Natural killer cell (primary cell): ENCODE measurements at places on chromosomes 3 and 15. TPM values are rescaled to one million over a fixed set of nuclear protein-coding genes. Genes with fewer than 3 reads are reported as not detected.

Gene CHAC1
- 1.1 TPM for total RNA-seq

GRCh38 chr3:122314228-122314876 is 10.7 kb upstream of the CSTA start:
- H3K36me3 ChIP-seq: no peaks in the 10 kb centered on the region
- no peak overlapping the region for H3K4me3 ChIP-seq
- no peak overlapping the region for H3K27ac ChIP-seq
- no peaks in the 10 kb centered on the region for H3K4me1 ChIP-seq
- no peaks in the 10 kb centered on the region for H3K27me3 ChIP-seq

DNA sequence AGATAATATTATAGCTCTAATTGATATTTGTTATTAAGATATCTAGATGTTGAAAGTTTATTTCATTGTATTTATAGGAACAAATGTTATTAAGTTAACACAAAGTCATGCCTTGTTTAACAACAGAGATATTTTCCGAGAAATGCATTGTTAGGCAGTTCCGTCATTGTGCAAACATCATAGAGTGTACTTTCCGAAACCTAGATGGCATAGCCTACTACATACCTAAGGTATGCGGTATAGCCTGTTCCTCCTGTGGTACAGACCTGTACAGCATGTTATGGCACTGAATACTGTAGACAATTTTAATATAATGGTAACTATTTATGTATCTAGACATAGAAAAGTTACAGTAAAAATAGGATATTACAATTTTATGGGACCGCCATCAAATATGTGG is 114.3 kb downstream of the NAALADL2 start:
- no peaks in the 10 kb centered on the region for H3K36me3 ChIP-seq
- H3K27me3 ChIP-seq: no peaks in the 10 kb centered on the region
- no peak overlapping the region for H3K27ac ChIP-seq
- no peaks in the 10 kb centered on the region for H3K4me1 ChIP-seq
- DNase-seq: no peak

Gene DNAJA4
- 26.3 TPM for total RNA-seq

DNA sequence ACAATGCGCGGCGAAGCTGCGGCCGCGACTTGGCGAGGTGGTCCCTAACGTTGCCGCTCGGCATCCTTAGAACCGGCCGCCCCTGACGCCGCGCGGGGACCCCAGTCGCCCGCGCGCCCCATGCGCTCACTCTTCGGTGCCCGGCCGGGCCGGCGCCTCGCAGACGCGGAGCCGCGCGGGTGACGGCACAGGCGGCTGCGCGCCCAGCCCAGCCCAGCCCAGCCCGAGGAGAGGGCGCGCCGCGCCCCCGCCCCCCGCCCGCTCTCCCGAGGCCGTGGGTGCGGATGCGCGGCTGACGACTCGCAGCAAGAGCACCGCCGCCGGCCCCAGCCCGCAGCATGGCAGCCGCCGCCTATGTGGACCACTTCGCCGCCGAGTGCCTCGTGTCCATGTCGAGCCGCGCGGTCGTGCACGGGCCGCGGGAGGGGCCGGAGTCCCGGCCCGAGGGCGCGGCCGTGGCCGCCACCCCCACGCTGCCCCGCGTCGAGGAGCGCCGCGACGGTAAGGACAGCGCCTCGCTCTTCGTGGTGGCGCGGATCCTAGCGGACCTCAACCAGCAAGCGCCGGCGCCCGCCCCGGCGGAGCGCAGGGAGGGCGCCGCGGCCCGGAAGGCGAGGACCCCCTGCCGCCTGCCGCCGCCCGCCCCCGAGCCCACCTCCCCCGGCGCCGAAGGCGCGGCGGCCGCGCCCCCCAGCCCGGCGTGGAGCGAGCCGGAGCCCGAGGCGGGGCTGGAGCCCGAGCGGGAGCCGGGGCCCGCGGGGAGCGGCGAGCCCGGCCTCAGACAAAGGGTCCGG is 437 bp downstream of the KLF13 start:
- H3K27me3 ChIP-seq: no peaks in the 10 kb centered on the region
- H3K4me3 ChIP-seq: peak overlapping the region; percentile 60
- H3K36me3 ChIP-seq: no peaks in the 10 kb centered on the region
- peak overlapping the region; percentile 87 for H3K27ac ChIP-seq

Gene CEP97
- total RNA-seq: 8.5 TPM

Gene C2CD4B
- not detected for total RNA-seq

GRCh38 chr3:189756582-189757078 is 125.4 kb downstream of the TP63 start:
- no peaks in the 10 kb centered on the region for H3K27me3 ChIP-seq
- no peak for DNase-seq
- H3K4me3 ChIP-seq: no peak overlapping the region
- H3K4me1 ChIP-seq: no peaks in the 10 kb centered on the region
- H3K36me3 ChIP-seq: no peaks in the 10 kb centered on the region

DNA sequence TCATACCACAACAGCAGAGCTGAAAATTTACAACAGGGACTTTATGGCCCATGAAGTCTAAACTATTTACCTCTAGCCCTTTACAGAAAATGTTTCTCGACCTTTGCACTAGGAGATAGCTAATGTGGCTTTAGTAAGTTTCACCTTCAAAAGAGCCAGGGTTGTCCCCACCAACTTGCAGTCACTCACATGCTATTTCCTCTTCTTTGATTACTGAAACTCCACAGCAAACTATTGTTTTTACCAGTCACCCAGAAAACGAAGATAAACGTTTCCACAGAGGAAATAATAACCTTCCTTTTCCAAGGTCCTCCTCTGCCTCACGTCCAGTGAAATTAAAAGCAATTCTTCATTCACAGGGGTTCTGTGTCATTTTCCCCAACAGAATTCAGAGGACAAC is 48.2 kb downstream of the WWTR1 start:
- DNase-seq: no peak
- no peaks in the 10 kb centered on the region for H3K4me1 ChIP-seq
- no peaks in the 10 kb centered on the region for H3K27me3 ChIP-seq
- H3K36me3 ChIP-seq: no peaks in the 10 kb centered on the region
- no peak overlapping the region for H3K4me3 ChIP-seq

DNA sequence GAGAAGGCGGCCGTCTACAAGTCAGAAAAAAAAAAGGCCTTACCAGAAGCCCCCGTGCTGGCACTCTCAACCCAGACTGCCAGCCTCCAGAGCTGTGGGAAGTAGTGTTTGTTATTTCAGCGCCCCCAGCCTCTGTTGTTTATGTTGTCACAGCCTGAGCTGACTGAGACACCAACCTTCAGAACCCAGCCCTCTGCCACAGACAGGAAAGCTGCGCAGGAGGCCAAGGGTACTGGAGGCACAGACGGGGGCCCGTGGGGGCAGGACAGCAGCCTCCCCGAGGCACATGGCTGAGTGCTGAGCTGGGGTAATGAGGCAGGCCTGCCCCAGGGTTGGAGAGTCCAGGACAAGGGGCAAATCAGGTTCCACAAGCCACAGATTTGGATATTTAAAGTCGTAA is 33.7 kb downstream of the HCN4 start:
- no peaks in the 10 kb centered on the region for H3K27me3 ChIP-seq
- DNase-seq: no peak
- H3K4me1 ChIP-seq: no peaks in the 10 kb centered on the region

DNA sequence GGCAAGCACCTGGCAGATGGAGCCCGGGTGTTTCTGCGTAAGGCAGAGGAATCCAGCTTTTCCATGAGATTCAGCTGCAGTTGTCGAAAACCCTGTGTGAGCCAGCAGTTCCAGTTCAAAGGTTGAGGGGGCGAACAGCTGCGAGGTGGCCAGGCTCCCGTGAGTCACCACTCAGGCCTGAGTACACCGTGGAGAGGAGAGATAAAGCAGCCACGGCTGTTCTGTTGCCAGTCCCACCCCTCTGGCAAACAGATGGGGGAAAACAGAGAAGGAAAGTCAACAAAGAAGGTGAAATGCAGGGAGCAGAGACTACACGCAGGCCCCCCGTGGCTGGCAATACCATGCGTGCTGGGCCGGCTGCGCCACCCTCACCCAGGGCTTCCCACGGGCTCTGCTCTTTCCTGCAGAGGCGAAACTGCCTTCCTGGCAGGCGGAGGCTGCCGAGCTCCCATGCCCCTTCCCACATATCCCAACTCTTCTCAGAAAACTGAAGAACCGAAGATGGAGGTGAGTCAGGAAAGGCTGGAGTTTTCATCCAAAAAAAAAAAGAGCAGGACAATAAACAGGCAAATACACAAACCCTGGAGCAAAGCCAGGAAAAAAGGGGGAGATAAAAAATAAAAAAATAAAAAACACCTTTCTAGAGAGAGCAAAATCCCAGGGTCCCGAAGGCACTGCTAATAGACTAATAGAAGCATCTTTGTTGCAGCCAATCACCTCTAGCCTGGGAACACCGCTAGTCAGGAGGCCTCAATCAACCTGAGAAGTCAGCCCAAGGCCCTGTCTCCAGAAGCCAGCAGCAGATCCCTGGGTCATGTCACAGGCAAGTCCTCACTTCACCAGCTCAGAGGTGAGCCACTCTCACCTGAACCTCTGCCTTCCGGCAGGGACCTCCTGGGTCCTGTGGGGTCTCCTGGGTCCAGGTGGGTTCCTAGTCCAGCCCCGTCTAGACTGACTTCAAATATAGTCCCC is 37.7 kb downstream of the FAM174B start:
- no peaks in the 10 kb centered on the region for H3K36me3 ChIP-seq
- no peak for DNase-seq
- no peak overlapping the region for H3K27ac ChIP-seq

Gene P3H2
- total RNA-seq: 0.64 TPM

DNA sequence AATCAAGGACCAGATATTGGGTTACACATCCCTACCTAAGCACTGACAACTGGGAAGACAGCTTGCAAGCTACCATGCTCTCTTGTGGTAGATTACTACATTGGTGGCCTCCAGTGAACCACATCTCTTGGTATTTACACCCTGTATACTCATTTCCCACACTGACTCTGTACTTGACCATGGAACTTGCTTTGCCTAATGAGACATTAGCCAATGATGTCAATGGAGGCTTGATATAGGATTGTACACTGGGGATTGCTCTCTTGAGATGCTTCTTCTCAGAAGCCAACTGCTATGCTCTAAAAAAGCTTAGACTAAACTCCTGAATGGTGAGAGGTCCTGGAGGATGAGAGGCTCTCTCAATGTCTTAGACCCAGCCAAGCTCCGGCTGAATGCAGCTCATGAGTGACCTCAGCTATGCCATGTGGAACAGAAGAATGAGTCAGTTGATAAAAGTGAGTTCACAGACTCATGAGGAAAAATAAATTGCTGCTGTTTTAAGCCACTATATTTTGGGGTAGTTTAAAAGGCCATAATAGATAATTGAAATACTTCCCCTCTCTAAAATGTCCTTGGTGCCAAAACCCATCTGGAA is 61.5 kb upstream of the GALNT15 start:
- no peak overlapping the region for H3K27ac ChIP-seq
- H3K4me1 ChIP-seq: no peaks in the 10 kb centered on the region
- H3K4me3 ChIP-seq: no peak overlapping the region
- DNase-seq: no peak
- H3K36me3 ChIP-seq: no peaks in the 10 kb centered on the region

Gene KLHL6
- total RNA-seq: 17.3 TPM

Gene SUCNR1
- total RNA-seq: not detected

Gene ZNF445
- total RNA-seq: 15.5 TPM

Gene PLSCR2
- total RNA-seq: not detected

Gene ITIH1
- total RNA-seq: not detected

DNA sequence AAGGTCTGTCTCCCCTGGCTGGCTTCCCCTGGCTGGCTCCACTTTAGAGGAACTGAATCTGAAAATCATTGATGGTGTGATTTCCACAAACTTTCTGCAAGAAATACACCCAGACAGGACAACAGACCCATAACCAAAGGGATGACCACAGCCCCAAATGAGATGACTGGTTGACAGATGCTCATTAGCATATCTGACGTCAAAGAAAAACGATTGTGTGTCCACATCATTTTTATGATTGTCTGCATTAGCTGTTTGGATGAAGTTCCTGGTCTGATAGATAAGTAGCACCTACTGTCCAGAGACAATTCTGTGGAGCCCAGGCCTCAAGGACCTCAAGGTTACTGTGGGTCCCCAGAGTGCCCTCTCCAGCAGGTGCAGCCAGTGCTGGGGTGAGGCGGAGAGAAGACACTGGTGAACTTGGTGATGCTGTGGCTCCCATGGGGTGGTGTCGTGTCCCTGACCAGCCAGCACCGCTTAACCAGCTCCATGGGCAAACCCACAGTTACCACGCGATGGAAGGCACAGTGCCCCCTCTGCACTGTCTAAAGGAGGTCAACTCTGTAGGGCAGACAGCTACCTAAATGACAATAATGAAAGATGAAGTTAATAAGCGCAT is 127.4 kb downstream of the NSMCE3 start:
- no peak overlapping the region for H3K27ac ChIP-seq
- H3K4me3 ChIP-seq: no peak overlapping the region
- H3K27me3 ChIP-seq: no peaks in the 10 kb centered on the region
- no peaks in the 10 kb centered on the region for H3K36me3 ChIP-seq

GRCh38 chr15:52337198-52337853 is 41.7 kb upstream of the MYO5C start:
- peaks cover 23% of the 10 kb centered on the region for H3K36me3 ChIP-seq
- no peak for DNase-seq
- no peak overlapping the region for H3K4me3 ChIP-seq
- no peak overlapping the region for H3K27ac ChIP-seq
- no peaks in the 10 kb centered on the region for H3K4me1 ChIP-seq

DNA sequence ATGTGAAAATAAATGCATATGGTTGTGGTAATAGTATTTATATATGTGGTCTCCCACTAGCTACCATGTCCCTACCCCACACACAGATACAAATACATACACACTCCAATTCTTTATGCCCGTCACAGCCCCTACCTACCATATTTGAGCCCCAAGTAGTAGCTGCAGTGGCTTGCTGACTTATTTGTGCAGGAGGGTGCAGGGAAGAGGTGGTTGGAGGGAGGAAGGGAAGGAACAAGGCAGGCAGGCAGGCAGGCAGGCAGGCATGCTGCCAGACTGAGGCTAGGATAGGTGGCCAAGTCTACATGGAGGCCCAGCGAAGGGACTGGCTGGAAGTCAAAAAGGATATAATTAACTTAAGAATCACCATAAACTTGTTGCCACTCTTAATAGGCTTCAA is 82.9 kb downstream of the SCN11A start:
- H3K27me3 ChIP-seq: no peaks in the 10 kb centered on the region
- no peaks in the 10 kb centered on the region for H3K4me1 ChIP-seq
- H3K36me3 ChIP-seq: no peaks in the 10 kb centered on the region
- no peak overlapping the region for H3K27ac ChIP-seq
- no peak for DNase-seq

Gene MYO5C
- total RNA-seq: 0.82 TPM

DNA sequence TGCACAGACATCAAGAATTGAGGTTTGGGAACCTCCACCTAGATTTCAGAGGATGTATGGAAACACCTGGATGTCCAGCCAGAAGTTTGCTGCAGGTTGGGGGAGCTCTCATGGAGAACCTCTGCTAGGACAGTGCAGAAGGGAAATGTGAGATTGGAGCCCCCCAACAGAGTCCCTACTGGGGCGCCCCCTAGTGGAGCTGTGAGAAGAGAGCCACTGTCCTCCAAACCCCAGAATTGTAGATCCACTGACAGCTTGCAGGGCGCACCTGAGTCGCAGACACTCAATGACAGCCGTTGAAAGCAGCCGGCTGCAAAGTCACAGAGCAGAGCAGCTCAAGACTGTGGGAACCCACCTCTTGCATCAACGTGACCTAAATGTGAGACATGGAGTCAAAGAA is 34.6 kb upstream of the EPHA6 start:
- H3K36me3 ChIP-seq: no peaks in the 10 kb centered on the region
- DNase-seq: no peak
- no peaks in the 10 kb centered on the region for H3K4me1 ChIP-seq
